ENCODE measurements at places on chromosomes 3 and 15.

GRCh38 chr3:53260286-53260785 is 4.5 kb upstream of the TKT start:
- DNase-seq, result no peak

DNA sequence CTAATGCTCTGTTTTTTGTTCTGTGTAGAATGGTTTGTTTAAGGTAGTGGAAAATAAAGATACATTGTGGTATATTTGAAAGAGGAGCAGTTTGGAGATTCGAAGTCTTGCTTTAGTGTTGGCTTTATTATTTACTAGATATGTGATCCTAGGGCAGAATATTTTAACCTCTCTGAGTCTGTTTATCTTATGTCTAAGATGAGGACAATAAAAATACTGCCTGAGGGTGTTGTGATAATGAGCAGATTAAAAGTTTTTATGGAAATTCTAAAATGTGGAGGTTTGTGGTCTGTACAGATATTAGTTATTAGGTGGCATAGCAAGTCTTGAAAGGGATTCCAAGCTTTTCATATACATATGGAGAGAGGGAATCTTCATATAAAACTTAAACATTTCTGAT is 15.0 kb downstream of the TCF12 start:
- DNase-seq, result no peak

DNA sequence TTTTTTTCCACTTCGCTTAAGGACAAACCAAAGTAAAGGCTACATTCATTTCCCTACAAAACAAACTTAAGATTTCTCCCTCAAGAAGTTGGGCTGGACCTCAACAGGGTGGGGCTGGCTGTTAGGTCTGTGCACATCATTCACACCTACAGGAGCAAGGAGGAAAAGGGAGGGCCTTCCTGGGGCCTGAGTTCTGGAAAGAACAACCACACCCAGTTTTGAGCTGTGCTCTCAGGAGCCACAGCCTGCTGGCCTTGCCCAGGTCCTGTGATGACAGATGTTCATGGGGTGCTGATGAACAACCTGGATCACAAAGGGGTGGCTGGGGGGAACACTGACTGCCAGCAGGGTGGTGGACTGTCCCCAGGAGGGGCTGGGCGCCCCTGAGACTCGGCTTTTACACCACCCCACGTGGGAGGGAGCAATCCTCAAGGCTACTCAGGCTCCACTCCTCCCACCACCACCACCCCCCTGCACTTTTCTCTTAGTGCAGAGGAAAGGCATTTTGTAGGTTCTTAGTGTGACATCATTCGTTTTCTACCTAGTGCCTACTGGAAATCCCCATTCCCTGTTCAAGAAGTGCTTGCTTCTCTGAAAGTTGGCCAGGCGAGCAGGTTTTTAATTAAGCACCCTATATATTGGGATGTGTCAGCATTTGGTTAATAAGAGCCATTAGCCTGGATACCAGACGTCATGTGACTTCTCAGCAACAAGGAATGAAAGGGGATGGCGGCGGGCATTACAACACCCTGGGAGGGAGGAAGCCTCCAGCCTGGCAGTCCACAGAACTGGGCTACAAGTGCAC is 35.7 kb downstream of the CCNB2 start:
- no peak for DNase-seq

- DNase-seq, result no peak
These were observed 60.4 kb downstream of the CRYGS start for GRCh38 chr3:186483611-186484340.

DNA sequence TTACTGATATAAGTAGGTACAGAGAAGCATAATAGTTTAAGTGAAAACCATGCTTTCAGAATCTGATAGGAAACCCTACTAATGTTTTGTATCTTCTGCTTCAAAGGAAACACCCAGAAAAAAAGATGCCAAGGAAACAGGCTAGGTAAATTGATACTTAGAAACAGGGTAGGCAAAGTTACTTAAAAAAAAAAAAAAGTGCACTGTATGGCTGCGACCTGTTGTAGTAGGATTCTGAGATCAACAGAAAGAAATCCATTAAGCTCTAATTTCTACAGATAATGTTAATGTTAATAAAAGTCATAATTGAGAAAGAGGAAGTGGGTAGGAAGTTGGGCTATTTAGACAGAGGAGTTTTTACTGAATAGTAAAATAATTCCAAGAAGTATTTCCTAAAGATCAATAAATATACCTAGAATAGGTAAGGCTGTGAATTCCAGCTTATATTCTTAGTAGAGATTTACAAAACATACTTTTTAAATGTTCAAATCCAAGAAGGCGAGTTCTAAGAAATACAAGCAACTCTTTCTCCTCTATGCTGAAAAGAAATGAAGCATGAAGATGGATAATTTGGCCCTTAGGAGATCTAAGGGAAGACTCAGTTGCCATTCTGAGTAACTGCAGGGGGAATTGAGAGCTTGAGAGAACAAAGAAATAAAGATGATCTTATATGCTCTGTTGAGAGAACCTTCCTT is 24.1 kb upstream of the STT3B start:
- DNase-seq, result no peak

GRCh38 chr15:71808311-71809020 is 1.9 kb upstream of the NR2E3 start:
- no peak for DNase-seq

DNA sequence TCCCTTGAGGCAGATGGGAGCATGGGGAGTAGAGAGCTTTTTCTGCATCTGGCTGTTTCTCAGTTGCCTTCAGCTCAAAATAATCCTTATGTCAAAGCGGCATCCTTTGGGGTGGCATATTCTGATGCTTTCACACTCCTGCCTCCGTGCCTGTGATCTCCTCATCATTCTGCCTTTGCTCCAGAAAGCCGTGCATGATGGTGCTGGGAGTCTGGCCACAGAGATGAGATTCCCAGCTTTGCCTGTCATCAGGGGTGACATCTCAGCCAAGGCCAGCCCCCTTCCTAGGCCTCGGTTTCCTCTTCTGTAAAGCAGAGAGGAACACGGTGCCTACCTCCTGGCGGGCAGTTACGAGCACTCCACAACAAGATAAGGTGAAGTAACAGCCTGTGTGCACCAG is 96.3 kb upstream of the ALDH1A3 start:
- DNase-seq, result no peak

DNA sequence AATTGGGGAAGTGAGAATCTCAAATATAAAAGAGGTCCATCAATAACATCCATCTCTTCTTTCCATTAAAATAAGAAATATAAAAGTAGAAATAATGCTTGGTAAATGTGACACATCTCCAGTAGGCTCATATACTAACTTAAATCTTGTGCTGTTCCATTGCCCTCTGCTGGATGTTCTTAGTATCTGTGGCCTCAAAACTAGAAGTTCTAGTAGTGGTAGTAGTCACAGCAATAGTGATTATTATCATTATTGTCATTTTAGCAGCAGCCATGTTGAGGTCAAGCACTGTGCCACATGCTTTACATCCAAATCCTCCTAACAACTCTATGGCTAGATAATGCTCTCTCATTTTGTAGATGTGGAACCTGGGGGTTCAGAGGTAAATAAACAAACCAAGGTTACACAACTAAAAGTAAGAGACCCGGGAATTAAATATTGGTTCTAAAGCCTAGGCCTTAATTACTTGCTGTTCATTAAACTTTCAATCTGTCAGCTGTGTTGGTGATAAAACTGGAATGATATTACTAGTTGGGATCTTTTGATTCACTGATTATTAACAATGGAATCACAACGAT is 20.2 kb upstream of the BTLA start:
- peak; percentile 12 for DNase-seq

- no peak for DNase-seq
These were observed 1043.3 kb downstream of the FHIT start for GRCh38 chr3:60207905-60208304.

DNA sequence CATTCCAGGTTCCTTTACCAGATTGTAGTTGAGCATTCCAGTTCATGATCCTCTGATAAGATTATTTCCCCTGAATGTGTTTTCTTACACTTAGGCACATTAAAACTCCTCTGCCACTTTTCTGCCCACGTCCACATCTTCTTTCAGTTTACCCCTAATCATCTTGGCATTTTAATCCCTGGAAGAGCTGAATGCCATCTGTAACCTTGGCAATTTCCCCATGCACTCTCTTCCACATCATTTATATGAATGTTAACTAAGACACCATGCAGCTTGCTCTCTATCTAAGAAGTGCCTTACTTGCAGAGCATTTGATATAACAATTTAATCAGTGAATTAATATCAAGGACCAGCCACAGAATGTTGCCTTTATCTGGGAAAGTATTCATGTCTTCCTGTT is 25.8 kb downstream of the TIMP4 start:
- DNase-seq, result no peak

DNA sequence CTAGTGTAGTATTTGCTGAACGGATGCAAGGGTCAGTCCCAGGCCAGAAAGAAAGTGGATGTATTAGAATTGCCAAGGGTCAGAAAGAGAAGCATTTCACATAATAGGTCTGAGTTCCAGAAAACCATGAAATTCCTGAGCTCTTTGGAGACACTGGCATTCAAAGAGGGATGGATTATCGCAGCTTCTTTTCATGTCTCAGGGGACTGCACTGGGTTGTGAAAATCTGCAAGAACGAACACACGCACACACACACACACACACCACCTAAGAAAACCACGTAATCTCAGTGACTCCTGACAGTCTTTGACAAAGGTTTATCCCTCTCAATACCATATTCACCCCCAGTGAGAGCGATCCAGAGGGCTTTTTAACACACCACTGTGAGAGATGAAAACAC is 57.9 kb downstream of the TIPARP start:
- no peak for DNase-seq

DNA sequence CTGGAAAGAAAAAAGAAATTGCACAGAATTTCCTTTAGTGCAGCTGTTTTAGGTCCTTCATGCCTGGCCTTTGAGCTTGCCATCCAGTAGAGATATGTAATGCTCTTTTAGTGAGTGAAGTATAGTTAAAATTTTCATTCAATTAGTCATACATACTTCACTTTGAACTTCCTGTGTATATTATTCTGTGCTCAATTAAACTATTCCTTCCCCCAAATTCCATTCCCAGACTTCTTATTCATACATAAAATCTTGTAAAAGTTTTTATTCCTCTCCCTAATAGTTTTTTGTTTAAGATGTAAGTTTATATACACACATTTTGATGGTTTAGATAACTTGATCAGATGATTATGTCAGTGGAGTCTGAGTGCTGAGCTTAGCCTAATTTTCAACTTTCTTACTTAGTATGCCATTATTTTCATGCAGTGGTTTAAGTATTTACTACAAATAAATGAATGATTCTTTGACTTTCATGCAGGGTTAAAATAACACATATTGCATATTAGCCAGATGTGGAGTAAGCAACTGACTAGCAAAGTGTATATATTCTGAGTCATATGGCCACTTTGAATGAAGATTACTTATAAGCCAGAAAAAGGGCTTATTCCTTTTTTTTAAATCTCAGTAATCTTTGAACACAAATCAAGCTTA is 42.5 kb upstream of the ABHD10 start:
- no peak for DNase-seq

DNA sequence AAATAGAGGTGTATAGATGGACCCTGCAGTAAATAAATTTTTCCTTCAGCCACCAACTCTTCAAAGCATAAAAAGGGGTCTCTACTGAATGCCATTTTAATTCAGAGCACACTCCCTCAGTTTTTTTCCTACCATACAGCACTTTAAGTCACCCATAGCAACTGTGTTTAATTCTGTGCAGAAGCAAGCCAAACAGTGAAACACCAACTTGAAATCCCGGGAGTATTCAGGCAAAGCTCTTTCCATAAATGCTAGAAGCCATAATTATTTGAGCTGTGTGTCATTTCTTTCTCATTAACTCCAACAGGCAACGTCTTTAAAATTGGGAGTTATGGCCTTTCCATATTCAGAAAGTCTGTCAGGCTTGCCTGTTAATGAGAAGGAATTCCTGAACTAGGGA is 562.1 kb downstream of the GRM7 start:
- DNase-seq, result no peak

- DNase-seq, result no peak
These were observed 710 bp downstream of the MECOM start for GRCh38 chr3:169662843-169663160.

DNA sequence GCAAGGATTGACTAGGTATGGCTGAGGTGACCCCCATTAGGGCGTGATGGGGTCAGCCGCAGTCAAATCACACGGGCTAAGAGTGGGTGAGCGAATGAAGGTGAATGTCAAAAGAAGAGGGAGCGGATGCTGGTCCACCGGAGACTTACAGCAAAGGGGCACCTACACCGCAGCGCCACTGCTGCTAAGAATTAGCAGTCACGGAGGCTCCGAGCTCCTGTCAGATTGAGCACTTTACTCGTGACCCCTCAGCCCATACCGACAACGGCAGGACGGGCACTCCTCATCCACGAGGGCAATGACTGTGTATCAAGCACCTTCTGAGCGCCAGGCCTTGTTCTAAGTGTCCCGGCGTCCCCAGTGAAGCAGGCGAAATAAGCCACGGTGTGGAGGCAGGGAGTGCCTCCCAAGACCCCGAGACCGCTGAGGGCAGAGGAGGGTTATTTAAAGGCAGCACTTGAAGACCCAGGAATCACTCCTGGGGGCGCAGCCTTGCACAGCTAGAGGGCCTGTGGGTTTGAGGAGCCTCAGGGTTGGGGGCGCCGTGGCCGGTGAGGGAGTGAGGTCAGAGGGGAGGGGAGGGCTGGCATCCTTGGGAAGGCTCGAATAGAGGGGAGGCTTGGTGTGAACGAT is 61.6 kb upstream of the GATA2 start:
- no peak for DNase-seq

- DNase-seq, result no peak
These were observed 24.8 kb downstream of the RBP1 start for GRCh38 chr3:139514741-139515140.

DNA sequence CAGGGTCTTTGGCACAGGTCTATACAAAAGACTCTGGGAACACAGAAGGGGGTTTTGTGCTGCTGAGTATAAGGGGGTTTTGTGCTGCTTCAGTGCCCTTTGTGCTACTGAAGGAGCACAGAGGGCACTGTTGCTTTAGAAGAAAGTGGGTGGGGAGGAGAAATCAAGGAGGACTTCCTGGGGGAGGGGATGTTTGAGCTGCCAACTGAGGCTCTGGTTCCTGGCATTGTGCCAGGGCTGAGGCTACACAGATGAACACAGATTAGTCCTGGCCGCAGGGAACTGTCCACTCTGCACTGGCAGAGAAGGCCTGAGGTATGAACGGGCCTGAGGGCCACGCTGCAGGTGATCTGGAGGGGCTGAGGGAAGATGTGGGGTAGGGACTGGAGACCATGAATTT is 32.2 kb upstream of the SEC13 start:
- DNase-seq, result no peak

DNA sequence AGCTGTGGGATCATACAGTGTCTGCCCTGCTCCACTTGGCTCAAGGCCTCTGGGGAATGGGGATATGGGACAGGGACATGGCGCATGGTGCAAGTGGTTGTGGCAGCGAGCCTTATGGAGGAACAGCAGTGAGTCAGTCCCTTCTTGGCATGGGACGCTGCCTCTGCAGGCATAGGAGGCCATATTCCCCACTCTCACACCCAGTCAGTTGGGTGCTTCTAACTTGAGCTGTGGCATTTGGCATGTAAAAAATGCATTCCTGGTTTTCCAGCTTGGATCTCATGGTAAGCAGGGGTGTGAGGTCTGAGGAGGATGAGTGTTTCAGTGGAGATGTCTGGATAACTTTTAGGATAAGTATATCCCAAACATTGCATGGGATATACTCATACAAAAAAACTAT is 31.6 kb upstream of the UBE2Q2 start:
- DNase-seq, result no peak

- DNase-seq, result no peak
These were observed 112.7 kb downstream of the TBL1XR1 start for GRCh38 chr3:177084616-177085015.

GRCh38 chr3:183244981-183245476 is 8.0 kb upstream of the B3GNT5 start:
- DNase-seq, result no peak

- DNase-seq, result no peak
These were observed 58.7 kb upstream of the CHST2 start for GRCh38 chr3:143060906-143061305.
